ENCODE measurements at places on chromosomes 1 and 21. TPM values are rescaled to one million over a fixed set of nuclear protein-coding genes. Genes with fewer than 3 reads are reported as not detected.

The NBPF6 gene
- total RNA-seq: not detected

The OLFML3 gene
- total RNA-seq: 12.3 TPM

The S100A7 gene
- not detected for total RNA-seq

The KNCN gene
- not detected for total RNA-seq

The OR4F29 gene
- not detected for total RNA-seq

The KIF26B gene
- total RNA-seq: 19.7 TPM

The RAB3B gene
- total RNA-seq: 12.5 TPM

The S100A1 gene
- total RNA-seq: 2.2 TPM

The IPP gene
- total RNA-seq: 10.3 TPM

The RPAP2 gene
- total RNA-seq: 16.2 TPM

The CCDC190 gene
- total RNA-seq: 0.98 TPM

The LAMB3 gene
- 0.74 TPM for total RNA-seq

The EPHA8 gene
- total RNA-seq: 1.2 TPM

The CCDC185 gene
- total RNA-seq: under 0.01 TPM

The FAM72B gene
- total RNA-seq: 0.49 TPM

The KRTAP21-2 gene
- total RNA-seq: not detected

The SLAMF8 gene
- not detected for total RNA-seq

The PIK3CD gene
- total RNA-seq: 8.9 TPM

The MNDA gene
- 2.0 TPM for total RNA-seq

The RNU1-2 gene
- total RNA-seq: 73,230 TPM

The ST6GALNAC5 gene
- total RNA-seq: 31.2 TPM

The LCE2D gene
- total RNA-seq: not detected

The PRR9 gene
- total RNA-seq: 0.49 TPM

The GPATCH3 gene
- total RNA-seq: 9.3 TPM

The CATSPERE gene
- total RNA-seq: 1.2 TPM

The KPRP gene
- not detected for total RNA-seq

The OR2L2 gene
- under 0.01 TPM for total RNA-seq

The FAM72D gene
- total RNA-seq: 0.49 TPM

The GIPC2 gene
- 0.25 TPM for total RNA-seq

The LAMC2 gene
- 0.74 TPM for total RNA-seq

The LCE1A gene
- total RNA-seq: not detected

The KRTAP19-4 gene
- not detected for total RNA-seq

The PDZK1 gene
- 2.0 TPM for total RNA-seq

The KRTAP26-1 gene
- not detected for total RNA-seq

The TSPAN2 gene
- 26.8 TPM for total RNA-seq

The LRRC53 gene
- total RNA-seq: under 0.01 TPM

The CYP4B1 gene
- total RNA-seq: under 0.01 TPM

The PRRX1 gene
- 5.4 TPM for total RNA-seq

The TMEM81 gene
- 2.0 TPM for total RNA-seq

The FASLG gene
- not detected for total RNA-seq

The LRRC3 gene
- 5.7 TPM for total RNA-seq

Measured in temporal lobe (tissue), 4 donors.